Ovary (tissue), 10 donors: ENCODE measurements at places on chromosomes 11 and 22.

GRCh38 chr11:129580278-129580677, 204.6 kb downstream of the BARX2 start:
- no peak for DNase-seq

DNA sequence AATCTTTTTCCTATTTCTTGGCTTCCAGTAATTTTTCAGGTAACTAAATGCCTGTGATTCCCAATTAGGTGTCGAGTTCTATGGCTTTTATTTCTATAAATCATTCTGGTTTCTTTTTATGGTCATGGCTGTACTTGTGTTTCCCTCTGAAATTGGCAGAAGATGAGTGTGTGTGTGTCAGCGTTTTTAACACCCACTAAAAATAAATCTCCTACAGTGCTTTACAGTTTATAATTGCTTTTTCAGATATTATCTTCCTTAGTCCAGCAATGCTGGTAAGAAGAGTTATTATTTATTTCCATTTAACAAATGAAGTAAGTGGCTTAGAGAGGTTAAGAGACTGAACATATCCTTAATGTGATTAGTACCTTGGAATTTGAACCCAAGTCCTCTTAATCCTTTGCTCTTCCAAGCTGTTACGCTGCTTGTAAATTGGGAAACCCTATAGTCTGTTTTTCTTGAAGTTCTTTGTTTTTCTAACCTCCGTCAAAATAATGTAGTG, 125.2 kb downstream of the TEAD1 start:
- DNase-seq, result no peak

GRCh38 chr22:25023879-25024278, 71.4 kb downstream of the KIAA1671 start:
- no peak for DNase-seq

- DNase-seq, result no peak
These were observed 31.7 kb downstream of the INSC start for GRCh38 chr11:15146271-15147003.

- no peak for DNase-seq
These were observed 58.8 kb downstream of the GRK3 start for GRCh38 chr22:25623310-25623734.

GRCh38 chr11:95372097-95372656, 141.2 kb upstream of the SESN3 start:
- DNase-seq, result no peak

DNA sequence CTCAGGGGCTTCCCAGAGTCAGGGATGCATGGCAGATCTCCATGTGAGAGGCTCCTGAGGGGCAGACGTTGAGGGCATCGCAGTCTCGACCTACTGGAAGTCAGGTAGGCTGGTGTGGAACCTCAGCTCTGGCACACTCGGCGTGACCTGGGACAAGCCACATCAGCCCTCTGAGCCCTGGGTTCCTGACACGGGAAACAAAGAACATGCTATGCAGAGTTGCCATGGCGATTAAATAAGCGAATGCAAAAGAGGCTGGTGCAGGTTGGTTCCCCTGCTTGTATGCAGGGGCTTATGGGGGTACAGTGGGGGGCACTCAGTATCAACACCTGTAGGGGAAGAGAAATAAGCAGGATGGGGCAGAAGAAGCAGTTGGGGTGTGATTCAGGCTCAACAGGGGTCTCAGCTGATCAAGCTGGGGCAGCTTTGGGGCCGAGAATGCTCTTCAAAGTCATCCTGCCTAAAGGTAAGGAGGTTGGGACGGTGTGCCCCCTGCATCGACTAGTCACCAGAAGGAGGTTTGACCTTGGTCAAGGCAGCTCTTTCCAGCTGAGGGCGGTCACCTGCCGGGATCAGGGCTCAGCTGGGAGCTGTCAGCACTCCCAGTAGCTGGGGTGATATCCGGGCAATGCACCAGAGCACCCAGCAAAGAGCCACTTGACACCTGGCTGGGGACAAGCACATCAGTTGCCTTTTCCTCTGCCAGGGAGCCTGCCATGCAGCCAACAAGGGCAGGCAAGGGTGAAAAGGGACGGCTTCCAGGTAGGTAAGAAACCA, 442.7 kb downstream of the MIAT start:
- DNase-seq, result no peak

DNA sequence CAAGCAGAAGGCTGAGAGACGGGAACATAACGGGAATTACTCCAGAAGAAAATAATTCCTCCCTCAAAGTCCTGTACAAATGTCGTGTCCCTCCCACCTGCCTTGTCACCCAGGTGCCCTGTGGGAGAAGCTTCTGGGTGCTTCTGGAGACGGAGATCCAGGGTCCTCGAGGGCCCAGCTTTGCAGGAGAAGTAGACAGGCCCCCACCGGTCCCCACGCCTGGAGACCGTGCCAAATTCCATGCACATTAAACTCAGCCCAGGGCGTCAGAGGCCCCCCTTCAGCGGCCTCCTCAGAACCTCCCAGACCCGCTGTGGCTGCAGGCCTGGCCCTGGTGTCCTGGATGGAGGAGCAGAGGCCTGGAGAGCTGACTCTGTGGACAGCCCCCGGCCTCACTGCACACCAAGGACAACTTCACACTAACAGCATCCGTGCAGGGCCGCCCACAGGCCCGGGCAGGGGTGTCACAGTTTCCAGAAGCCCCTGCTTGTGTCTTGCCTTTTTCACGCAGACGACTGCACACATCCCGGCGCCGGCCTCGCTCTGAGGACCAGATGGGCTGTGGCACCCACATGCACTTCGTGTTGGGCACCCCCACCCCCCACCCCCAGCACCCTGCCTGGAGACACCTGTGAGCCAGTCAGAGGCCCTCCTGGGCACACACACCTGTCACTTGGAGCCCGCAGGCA, 734.3 kb downstream of the BRD1 start:
- no peak for DNase-seq

DNA sequence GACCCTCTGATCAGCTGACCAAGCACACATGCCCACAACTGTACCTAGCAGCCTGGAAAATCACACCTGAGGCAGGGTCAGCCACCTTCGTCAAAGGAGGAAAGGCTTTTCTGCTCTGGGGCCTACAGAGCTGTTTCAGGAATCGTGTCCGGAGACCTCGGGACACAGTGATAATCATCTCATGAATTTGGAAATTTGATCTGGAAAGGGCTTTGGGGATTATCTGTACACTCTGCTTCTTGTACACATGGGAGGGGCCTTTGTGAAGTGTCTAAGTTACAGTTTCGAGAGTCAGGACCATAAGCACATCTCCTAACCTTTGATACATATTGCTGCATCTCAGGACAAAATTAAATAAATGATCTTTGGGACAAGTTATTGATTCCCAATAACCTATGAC, 1421.2 kb upstream of the TENM4 start:
- no peak for DNase-seq

DNA sequence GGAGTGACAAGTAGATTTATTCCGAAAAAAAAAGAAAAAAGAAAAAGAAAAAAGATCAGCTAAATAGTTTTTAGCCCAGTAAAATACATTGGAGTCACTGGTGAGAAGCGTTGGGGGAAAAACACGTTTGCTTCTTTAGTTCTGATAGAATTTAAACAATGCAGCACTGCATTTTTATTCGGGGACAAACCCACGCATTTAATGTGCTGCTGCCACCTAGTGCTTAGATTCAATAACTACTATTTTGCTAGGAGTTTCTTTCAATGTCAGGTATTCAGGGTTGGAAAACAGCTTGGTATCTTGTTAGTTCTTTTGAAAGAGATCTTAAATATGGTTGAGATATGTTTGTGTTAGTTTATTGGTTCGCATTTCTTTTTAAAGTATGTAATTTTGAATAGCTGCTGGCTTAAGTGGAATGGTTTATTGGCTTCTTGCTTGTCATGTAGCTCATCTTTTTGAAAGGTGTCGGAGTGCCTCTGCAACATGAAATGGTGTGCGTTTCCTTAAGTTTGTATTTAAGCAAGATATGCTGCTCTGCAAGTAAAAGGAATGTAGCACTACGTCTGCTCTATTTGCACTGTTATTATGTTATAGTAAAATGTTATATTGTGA, 41.9 kb downstream of the SVIP start:
- no peak for DNase-seq

DNA sequence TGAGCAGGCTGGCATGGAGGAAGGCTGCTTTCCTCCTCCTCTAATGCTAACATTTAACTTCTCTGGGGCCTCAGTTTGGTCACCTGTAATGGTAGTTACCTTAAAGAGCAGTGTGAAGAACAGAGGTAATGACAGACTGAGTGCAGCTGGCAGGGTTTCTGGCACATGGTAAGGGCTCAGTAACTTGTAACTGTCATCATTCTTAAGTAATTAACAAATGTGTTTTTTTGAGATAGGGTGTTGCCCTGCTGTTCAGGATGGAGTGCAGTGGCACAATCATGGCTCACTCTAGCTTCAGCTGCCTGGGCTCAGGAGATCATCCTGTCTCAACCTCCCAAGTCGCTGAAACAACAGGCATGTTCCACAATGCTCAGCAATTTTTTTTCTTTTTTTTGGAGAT, 242.0 kb upstream of the SYN3 start:
- DNase-seq, result no peak

DNA sequence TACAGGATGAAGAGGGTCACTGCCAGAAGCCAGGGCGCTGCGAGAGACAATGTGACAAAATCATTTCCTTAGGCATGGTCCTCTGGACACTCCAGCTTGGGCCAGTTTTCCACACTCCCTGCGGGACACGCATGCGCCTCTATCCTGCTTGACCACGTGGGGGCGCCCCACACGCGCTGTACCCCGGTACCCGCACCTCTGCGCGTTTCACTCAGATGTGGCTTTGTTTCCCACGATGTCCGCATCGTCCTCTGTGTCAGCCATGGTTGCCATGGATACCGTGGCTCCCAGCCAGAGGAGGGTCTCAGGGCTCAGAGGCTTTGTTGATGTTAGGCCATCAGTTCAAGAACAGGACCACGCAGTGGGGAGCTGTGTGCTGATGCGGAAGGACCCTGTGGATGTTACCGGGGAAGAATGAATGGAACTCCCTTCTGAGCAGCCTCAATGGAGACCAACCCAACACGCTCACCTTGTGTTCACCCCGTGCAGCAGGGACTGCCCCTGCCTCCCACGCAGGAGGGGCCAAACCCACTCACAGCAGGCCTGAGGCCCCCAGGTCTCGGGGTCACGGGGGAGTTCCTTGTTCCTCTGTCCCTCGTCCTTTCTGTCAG, 101.1 kb upstream of the SLC22A12 start:
- no peak for DNase-seq

- DNase-seq, result no peak
These were observed 4.2 kb downstream of the TCN2 start for GRCh38 chr22:30611197-30611596.

DNA sequence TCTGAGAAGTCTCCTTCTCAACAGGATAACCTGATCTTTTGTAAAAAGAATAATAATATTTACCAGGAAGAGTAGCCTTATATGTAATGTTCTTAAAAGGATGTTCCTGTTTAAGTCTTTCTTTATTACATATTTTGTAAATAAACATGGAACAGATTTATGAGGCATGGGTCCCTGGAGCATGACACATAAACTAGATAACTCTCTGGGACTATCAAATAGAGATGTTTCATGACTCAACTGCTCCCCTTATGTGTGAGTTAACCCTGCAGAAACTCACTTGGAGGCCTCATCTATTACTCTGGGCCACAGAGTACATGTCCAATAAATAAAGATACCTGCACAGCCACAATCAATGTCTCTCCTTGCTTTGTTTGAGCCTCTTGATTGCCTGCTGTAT, 64.6 kb downstream of the GDPD4 start:
- no peak for DNase-seq

- DNase-seq, result no peak
These were observed 2.8 kb upstream of the NUCB2 start for GRCh38 chr11:17273668-17274282.

DNA sequence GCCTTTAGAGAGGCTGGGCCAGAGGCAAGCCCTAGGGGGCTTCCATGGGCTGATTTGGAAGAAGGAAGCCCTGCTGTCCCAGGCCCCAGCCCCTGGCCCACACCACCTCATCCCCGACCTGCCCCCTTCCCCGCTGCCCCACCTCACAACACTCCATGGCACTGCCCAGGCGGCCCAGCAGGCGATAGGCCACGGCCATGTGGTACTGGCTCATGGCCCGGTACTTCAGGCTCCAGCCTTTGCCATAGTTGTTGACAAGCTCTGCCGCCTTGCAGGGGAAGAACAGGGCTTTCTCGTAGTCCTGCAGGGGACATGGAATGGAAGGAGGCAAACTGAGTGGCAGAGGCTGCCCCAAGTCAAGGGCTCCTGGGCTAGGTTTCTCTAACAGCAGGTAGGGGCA, 6.4 kb downstream of the RAPSN start:
- DNase-seq, result no peak

DNA sequence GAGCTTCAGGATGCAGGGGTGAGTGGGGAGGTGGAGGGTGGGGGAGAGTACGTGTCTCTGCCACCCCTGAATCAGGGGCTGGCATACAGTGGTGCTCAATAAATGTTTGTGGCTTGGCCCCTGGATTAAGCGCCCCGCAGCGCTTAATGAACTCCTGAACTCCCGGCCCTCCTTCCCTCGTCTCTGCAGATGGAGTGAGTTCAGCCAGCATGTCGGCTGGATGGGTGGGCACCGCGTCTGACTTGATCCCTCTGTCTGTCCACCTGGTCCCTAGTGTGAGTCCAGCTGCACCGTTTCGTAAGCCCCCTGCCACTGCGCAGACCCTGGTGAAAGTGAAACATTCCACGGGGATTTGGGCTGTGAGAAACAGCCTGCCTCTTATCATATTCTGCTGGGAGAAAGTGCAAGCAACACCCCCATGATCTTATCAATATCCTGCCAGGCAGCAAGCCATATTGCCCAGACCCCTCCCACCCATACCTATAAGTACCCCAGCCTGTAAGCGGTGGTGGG, 12.0 kb upstream of the MRGPRD start:
- DNase-seq, result no peak
